Spleen (tissue), 13 donors: ENCODE measurements at places on chromosomes 7 and 10. TPM values are rescaled to one million over a fixed set of nuclear protein-coding genes. Genes with fewer than 3 reads are reported as not detected.

Gene TBXAS1
- total RNA-seq = 187 TPM

Gene GNGT1
- not detected for total RNA-seq

DNA sequence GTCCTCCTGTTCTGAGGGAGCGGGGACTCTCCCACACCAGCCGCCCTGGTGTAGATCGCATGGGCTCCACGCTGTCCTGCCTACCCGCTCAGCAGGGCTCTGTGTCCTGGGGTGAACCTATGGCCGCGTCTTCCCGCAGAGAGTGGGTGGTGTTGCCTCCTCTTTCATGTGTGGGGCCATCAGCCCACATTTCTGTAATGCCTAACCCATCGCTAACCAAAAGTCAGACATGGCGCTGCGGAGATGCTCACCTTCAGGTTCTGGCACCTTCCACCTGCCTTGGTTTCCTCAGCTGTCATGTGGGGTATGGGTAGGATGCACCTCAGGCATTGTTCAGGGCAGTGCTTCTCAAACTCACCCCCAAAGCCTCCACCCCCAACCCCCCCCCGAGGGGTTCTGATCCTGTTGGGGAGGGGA lies 50.5 kb upstream of the CAMK2B start:
- no peak for DNase-seq

DNA sequence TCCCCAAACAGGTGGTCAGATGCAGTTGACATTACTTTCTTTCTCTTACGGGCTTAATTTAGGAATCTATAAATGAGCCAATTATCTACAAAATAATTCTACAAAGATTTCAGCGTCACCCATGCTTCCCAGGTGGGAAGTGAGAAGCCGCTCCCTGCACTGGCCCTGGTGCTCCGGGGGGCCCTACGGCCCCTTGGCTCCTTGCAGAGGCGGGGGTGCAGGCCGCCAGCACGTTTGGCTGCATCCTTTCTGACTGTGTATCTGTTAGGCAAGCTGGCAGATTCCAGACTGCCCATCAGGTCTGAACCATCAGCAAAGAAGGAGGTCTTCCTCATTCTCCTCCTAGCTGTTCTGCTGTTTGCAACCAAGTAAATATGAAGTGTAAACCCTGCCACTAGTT lies 16.3 kb downstream of the VWC2 start:
- DNase-seq = no peak

DNA sequence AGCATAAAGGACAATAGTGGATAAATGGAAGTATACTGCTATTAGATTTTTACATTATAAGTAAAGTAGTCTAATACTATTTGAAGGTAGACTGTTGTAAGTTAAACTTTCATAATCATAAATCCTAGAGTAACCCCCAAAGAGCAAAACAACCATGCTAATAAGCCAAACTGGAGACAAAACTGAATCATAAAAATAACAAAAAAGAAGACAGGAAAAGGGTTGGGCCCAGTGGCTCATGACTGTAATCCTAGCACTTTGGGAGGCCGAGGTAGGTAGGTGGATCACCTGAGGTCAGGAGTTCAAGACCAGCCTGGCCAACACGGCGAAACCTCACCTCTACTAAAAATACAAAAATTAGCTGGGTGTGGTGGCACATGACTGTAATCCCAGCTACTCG lies 9.7 kb downstream of the CACUL1 start:
- DNase-seq = no peak

Gene ADAMTS14
- 1.2 TPM for total RNA-seq

DNA sequence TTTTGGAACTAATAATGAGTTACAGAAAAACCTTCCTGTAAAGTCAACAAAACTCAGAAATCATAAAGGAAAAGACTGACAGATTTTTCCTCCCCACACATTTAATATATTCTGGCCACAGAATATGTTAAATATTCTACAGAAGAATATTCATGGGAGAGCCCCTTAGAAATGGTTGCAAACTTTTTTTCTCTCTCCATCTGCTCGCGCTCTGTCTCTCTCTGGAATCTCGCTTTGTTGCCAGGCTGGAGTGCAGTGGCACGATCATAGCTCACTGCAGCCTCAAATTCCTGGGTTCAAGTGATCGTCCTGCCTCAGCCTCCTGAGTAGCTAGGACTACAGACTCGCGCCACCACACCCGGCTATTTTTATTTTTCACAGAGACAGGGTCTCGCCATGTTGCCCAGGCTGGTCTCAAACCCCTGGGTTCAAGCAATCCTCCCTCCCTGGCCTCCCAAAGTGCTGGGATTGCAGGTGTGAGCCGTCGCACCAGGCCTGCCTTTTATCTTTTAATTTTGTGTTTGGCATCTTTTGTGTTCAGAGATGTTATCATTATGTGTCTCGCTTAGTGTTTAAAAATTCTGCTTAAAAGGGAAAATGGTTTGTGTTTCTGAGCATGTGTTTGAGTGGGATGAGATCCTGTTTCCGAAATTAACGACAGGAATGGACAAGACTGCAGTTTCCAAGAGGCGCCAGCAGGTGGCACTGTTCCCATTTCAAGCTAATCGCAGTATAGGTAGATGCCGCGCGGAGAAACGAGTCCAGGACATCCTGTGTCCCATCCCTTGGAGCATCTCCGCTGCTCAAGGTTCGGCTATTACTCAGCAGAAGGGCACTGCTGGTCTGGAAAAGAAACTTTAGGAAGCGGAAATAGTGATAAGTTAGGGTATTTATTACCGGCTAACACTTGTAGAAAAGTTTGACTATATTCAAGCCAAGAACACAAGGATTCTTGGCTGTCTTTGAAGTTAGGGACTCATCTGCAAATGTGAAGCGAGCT lies 23.1 kb upstream of the ST7 start:
- peak; percentile 93 for DNase-seq

GRCh38 chr7:110187877-110188554 lies 902.9 kb upstream of the LRRN3 start:
- no peak for DNase-seq

DNA sequence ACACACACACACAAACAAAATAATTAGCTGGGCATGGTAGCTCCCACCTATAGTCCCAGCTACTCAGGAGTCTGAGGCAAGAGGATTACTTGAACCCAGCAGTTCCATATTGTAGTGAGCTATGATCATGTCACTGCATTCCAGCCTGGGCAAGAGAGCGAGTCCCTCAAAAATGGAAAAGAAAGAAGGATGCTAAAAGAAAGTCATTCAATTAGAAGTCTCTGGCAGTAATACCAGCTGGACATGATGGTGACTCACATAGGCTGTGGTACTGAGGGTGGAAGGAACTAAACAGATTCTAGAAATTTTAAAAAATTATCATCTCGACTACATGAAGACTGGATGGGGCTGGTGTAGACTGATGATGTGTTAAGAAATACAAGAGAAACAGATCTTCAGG lies 385.3 kb downstream of the ETV1 start:
- DNase-seq = no peak

- no peak for DNase-seq
Observed at GRCh38 chr10:11578802-11579255, 32.6 kb downstream of the USP6NL start.
